ENCODE measurements at places on chromosomes 4 and X.

- DNase-seq: no peak
These were observed 1.1 kb downstream of the XIAP start for GRCh38 chrX:123860983-123861382.

- no peak for DNase-seq
These were observed 110.2 kb upstream of the MYOZ2 start for GRCh38 chr4:119025420-119025819.

DNA sequence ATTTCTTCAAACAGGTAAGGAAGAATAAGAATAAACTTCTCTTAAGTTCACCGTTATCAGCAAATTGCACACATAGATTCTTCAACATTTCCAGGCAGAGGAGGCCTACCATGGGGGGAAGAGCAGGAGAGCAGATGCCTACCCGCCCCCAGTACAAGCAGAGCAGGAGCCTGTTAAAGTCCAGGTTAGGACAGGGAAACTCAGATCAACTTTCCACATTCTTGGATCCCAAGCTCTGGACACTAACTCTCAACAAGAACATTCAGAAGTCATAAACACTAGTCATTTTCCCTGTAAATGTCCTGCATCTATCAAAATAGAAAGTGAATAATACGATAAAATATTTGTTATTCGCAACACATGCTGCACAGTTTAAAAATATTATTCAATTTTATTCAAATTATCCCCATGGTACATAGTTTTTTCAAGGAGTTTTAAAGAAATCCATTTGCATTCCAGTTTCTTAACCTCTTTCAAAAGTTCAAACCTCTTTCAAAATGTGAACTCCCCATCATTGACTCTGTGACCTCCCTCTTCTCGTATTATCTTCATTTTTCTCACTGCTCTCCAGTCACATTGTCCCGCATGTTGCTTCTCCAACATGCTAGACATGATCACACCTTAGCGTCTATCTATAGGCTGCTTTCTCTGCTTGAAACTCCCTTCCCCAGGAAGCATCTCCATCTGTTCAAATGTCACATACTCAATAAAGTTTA lies 185.2 kb upstream of the NEIL3 start:
- no peak for DNase-seq

DNA sequence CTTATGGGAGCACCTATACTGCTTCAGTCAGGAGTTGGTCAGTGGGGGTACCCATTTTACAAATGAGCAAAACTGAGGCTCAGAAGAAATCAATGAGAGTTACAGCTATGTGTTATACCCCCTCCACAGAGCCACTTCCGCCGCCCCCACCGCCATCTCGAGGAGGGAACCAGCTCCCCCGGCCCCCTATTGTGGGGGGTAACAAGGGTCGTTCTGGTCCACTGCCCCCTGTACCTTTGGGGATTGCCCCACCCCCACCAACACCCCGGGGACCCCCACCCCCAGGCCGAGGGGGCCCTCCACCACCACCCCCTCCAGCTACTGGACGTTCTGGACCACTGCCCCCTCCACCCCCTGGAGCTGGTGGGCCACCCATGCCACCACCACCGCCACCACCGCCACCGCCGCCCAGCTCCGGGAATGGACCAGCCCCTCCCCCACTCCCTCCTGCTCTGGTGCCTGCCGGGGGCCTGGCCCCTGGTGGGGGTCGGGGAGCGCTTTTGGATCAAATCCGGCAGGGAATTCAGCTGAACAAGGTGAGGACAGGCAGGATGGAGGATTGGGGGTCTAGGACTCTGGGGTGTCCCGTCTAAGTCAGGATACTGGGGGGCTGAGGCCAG lies 5.0 kb downstream of the WAS start:
- no peak for DNase-seq

GRCh38 chr4:1236103-1236641 lies 12.8 kb downstream of the CTBP1 start:
- no peak for DNase-seq

- no peak for DNase-seq
These were observed 95.4 kb upstream of the BANK1 start for GRCh38 chr4:101695176-101695575.

GRCh38 chrX:78333521-78333920 lies 6.1 kb upstream of the CYSLTR1 start:
- no peak for DNase-seq

GRCh38 chr4:151267104-151267503 lies 9.9 kb upstream of the PRSS48 start:
- DNase-seq: no peak

Measured in stimulated activated CD4-positive, alpha-beta T cell treated with anti-CD3 and anti-CD28 coated beads, Interleukin-12 subunit alpha, Interleukin-12 subunit beta, amount 100 ng/mL, for 48 hours (primary cell).